ENCODE measurements at places on chromosomes 4 and X.
A peak's percentile ranks its signal among the peaks of the same experiment; 100 is the strongest.

GRCh38 chrX:39875834-39876628 is 221.7 kb downstream of the BCOR start:
- no peak for DNase-seq

DNA sequence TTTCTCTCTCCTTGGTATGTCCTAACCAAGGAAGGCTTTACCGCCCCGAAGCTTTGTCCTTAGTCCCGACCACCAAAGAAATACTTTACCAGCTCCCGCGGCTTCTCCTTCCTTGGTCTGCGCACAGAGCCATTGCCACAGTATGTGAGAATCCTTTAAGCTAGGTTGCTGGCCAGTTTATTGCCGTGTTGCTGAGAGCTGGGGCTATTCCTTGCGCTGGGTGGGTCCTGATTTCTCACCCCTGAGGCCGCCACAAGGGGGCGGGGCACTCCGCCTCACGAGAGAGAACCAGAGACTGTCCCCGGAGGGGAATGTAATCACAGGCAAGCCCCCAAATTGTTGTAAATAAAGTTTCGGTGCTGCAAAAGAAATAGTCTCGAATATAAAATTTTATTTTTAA is 331.0 kb upstream of the PCDH10 start:
- DNase-seq = peak; percentile 91

- no peak for DNase-seq
Observed at GRCh38 chrX:24838629-24839028, 144.9 kb downstream of the POLA1 start.

DNA sequence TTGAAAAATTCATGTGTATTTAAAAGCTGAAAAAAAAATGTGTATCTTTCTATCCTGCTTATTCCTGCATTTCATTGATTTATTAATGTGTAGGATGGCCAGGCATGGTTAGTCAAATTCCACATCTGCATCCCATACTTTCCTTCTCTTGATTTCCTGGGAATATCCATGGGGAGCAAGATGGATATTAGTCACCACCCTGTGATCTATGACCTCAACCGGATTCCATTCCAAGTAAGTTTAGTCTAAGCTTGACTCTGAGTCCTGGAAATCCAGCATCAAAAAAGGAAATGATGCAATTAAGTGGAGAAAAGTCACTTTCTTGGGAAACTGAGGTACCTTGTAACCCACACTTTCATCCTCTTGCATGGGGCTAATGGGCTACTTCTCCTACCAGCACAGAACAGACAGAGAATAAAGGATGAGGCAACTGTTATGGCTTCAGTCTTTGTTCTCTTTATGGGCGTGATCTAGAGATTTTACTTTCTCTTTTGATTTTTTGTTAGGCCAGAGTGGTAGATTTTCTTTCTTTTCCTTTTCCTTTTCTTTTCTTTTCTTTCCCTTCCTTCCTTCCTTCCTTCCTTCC is 17.1 kb upstream of the BEX4 start:
- no peak for DNase-seq

GRCh38 chr4:27716693-27717430 is 856.2 kb downstream of the STIM2 start:
- peak; percentile 65 for DNase-seq

GRCh38 chr4:70629469-70630090 is 1.0 kb downstream of the ENAM start:
- no peak for DNase-seq

DNA sequence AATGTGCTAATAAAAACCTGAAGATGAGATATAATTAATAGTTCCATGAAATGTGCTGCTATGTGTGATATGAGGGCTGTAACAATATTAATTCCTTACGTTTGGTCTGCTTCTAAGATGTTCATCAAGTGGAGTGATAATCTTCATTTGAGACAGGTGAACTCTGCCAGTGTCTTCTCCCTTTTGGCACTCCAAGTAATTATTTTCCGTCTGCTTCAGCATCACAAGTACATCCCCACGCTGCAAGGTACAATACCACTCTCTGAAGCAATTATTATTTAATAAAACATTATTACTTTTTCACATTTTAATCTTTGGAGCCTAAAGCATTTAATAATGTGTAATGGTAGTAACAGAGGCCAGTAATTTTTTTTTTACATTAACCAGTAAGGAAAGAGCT is 44.4 kb downstream of the RPS3A start:
- DNase-seq = no peak

DNA sequence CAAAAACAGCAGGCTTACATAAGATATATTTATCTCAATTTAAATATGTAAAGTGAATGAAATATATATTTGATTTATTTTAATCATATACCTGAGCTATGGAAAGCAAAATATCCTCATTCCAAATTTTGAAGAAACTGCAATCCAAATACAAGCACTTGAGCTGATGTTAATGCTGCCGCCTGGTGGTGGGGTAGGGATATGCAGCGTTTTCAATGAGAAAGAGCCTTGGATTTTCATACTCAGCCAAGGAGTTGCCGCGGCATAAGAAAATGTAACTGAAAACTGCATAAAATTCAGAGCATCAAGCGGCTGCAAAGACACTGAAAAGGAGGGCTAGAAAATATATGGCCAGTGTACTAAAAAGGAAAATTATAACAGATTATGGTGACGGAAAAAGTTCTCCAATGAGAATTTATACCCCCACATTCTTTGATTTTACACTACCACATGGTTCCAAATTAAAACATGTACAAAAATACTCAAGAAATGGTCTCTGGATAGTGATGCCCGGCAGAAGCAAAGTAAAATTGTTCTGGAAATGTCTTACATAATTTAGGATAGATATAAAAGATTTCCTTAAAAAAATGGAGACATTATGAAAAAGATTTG is 660.3 kb upstream of the PITX2 start:
- DNase-seq = peak; percentile 89

GRCh38 chr4:146900295-146900694 is 45.4 kb downstream of the TTC29 start:
- no peak for DNase-seq

- no peak for DNase-seq
Observed at GRCh38 chrX:69398881-69399280, 105.2 kb upstream of the NALF2 start.

- peak; percentile 72 for DNase-seq
Observed at GRCh38 chr4:6360385-6360784, 90.7 kb downstream of the WFS1 start.

DNA sequence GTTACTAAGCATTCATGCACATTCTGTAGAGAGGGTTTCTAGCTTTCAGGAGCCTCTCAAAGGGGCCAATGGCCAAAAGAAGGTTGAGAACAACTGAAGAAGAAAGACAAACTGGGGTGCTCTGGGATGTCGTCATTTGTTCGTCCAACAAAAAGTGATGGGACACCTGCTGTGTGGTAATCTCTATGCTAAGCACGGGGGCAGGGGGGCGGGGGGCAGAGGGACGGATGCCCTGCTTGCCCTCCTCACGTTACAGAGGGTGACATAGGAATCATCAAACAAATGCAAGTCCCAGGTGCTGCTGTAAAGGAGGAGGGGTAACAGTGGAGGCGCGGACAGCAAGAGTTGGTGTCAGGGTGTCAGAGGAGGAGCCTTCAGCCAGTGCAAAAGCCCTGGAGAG is 12.8 kb upstream of the CRMP1 start:
- peak; percentile 88 for DNase-seq

Measured in endodermal cell (in vitro differentiated cells).